Caco-2 (cell line): ENCODE measurements at places on chromosomes 3 and 15.

DNA sequence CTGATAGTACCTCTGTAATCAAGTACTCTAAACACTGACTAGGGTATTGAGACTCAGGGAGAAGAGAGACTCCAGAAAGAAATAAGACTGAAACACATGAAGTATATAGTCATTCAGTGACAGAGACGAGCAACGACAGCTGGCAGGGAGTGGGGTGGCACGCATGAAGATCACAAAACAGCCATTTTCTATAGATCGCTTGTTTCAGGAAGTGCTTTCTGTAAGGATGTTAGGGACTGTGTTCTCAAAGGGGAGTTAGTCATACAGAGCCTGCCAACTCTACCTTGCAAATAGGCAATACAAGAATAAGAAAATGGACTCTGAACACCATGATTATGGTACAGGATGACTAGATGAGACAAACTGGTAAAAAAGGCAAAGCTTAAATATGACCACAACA lies 139.5 kb downstream of the TBL1XR1 start:
- no peaks in the 10 kb centered on the region for H3K36me3 ChIP-seq
- no peaks in the 10 kb centered on the region for H3K27me3 ChIP-seq
- no peak overlapping the region for H3K27ac ChIP-seq
- DNase-seq = no peak
- H3K4me1 ChIP-seq = no peaks in the 10 kb centered on the region

DNA sequence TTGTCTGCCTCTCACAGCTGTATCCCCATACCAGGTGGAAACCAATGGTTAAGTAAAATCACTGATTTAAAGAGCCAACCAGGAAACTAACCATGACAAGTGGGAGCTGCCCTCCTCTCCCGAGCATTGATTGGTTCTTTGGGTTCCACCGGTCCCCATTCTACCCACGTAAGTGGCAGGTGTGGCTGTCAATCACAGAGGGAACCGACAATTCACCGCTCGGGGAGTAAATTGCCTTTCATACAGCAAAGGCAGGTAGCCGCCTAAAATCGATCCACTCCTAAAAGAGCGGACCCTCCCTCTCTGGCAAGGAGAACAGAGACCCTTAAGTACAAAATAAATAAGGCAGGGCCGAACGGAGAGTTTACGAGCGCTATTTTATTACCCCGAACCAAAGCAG lies 1.2 kb downstream of the ERC2 start:
- H3K27ac ChIP-seq = no peak overlapping the region
- H3K36me3 ChIP-seq = no peaks in the 10 kb centered on the region
- H3K4me3 ChIP-seq = peak overlapping the region; percentile 52
- no peaks in the 10 kb centered on the region for H3K27me3 ChIP-seq
- DNase-seq = peak; percentile 91
- no peaks in the 10 kb centered on the region for H3K4me1 ChIP-seq

GRCh38 chr3:125310623-125311081 lies 64.5 kb downstream of the ZNF148 start:
- no peak for DNase-seq
- no peaks in the 10 kb centered on the region for H3K4me1 ChIP-seq
- H3K27ac ChIP-seq = no peak overlapping the region
- H3K27me3 ChIP-seq = no peaks in the 10 kb centered on the region

GRCh38 chr3:118801899-118802298 lies 232.7 kb downstream of the IGSF11 start:
- H3K36me3 ChIP-seq = no peaks in the 10 kb centered on the region
- H3K4me1 ChIP-seq = no peaks in the 10 kb centered on the region
- H3K27ac ChIP-seq = no peak overlapping the region

DNA sequence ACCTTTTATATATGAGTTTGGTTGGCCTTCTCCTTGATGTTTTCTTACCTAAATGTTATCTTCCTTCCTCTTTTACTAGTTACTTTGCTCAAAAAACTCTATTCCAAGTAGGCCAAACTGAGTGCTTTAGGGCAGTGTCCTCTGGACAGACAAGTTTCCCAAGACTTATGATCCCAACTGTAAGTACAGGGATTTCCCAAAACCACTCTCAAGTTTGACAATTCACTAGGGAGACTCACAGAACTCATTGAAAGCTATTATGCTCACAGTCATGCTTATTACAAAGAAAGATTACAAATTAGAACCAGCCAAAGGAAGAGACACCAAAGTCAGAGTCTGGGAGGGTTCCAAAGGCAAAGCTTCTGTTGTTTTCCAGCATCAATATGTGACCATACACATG lies 534.2 kb upstream of the ALCAM start:
- no peak overlapping the region for H3K4me3 ChIP-seq
- H3K27ac ChIP-seq = no peak overlapping the region
- H3K36me3 ChIP-seq = no peaks in the 10 kb centered on the region
- H3K27me3 ChIP-seq = no peaks in the 10 kb centered on the region
- H3K4me1 ChIP-seq = no peaks in the 10 kb centered on the region
- DNase-seq = no peak

DNA sequence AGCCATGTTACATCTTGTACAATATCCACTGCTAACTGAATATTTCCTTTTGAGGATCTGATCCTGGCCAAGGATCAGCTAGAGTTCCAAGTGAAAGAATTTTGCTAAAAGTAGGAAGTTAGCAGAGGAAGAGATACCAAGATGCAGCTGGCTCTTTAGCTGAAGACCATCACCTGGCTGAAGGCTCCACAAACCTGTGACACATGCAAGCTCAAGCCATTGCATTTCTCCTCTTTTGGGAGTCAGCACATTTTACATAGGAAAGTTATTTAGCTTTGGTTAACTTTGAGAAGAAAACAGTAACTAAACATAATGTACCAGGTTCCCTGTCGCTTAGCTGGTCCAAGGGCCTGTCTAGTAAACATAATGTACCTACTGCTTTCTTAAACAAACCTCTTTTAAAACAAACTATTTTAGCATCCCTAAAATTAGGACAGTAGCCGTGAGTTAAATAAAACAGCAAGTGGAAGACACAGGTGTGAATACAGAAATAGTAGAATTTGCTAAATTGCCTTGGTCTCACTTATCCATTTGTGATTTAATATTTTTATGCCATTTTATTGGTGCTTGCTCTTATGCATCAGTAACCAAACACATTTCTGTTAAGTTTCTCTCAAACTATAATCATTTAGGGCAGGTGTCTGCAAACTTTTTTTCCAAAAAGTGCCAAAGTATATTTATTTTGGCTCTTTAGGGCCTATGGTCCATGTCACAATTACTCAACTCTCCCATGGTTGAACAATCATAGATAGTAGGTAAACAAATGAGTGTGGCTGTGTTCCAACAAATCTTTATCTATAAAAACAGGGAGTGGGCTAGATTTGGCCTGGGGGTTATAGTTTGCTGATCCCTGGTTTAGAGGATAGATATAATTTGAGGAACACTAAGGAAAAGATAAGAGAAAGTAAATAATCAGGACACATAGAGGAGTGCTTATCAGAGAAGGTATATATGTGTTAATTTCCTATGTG lies 11.2 kb downstream of the GCSAM start:
- no peaks in the 10 kb centered on the region for H3K27me3 ChIP-seq
- peaks cover 18% of the 10 kb centered on the region for H3K4me1 ChIP-seq
- no peak overlapping the region for H3K4me3 ChIP-seq

- DNase-seq = peak; percentile 57
- H3K27ac ChIP-seq = no peak overlapping the region
- H3K36me3 ChIP-seq = no peaks in the 10 kb centered on the region
- H3K4me3 ChIP-seq = no peak overlapping the region
- no peaks in the 10 kb centered on the region for H3K27me3 ChIP-seq
- H3K4me1 ChIP-seq = peaks cover 10% of the 10 kb centered on the region; the same call in 1 of the 2 replicates
Measured at GRCh38 chr15:40320931-40321371, 2.5 kb upstream of the INAFM2 start.

- peak; percentile 89 for DNase-seq
- peak overlapping the region; percentile 35 for H3K4me3 ChIP-seq
- H3K27ac ChIP-seq = peak overlapping the region; percentile 87
- no peaks in the 10 kb centered on the region for H3K36me3 ChIP-seq
- no peaks in the 10 kb centered on the region for H3K27me3 ChIP-seq
Measured at GRCh38 chr3:193744048-193744821, 151.2 kb downstream of the OPA1 start.

DNA sequence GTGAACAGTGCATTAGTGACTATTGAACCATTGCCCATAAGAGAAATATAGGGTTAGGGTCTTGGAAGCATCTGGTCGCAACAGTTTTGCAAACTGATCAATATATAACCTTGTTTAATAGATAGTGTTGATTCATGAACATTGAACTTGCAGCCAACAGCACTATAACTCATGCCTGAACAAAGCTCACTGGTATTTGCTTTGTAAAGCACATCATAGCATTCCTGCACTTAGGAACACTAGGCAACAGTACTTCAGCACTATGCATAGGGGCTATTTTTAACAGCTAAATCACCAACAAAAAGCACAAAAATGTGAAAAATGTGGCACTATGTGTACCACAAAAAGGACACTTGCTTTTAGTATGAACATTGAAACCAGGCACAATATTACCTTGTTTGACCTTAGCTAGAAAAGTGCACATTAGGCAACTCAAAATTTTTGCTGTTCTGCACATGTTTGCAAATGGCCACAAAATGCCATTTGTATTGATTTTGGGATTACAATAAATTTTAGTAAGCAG lies 68.0 kb downstream of the OXNAD1 start:
- H3K4me1 ChIP-seq = peaks cover 16% of the 10 kb centered on the region; the same call in 1 of the 2 replicates
- H3K27ac ChIP-seq = no peak overlapping the region
- peaks cover 2% of the 10 kb centered on the region; the same call in 1 of the 2 replicates for H3K36me3 ChIP-seq
- no peak overlapping the region for H3K4me3 ChIP-seq

- peaks cover 27% of the 10 kb centered on the region for H3K4me1 ChIP-seq
- no peaks in the 10 kb centered on the region for H3K27me3 ChIP-seq
- H3K4me3 ChIP-seq = no peak overlapping the region
- H3K27ac ChIP-seq = no peak overlapping the region
Measured at GRCh38 chr3:126530171-126531050, 6.5 kb downstream of the CHST13 start.

DNA sequence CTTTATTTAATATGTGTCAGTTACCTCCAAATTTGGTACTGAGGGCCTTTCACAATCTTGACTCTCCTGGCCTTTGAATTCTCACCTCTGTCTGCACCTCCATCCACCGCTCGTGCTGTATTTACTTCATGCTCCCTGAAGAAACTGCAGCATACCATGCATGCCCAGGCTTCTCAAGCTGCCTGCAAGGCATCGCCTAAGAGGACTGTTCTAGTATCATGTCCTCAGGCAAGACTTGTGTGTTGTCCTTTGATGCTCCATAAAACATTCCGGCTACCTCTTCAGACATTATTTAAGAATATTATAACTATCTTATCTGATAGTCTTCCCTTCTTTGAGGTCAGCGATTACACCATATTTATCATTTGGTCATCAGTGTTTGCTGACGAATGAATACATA lies 682.5 kb downstream of the NR2F2 start:
- no peaks in the 10 kb centered on the region for H3K27me3 ChIP-seq
- H3K4me3 ChIP-seq = no peak overlapping the region
- peaks cover 27% of the 10 kb centered on the region for H3K4me1 ChIP-seq
- peak; percentile 76 for DNase-seq
- no peak overlapping the region for H3K27ac ChIP-seq

DNA sequence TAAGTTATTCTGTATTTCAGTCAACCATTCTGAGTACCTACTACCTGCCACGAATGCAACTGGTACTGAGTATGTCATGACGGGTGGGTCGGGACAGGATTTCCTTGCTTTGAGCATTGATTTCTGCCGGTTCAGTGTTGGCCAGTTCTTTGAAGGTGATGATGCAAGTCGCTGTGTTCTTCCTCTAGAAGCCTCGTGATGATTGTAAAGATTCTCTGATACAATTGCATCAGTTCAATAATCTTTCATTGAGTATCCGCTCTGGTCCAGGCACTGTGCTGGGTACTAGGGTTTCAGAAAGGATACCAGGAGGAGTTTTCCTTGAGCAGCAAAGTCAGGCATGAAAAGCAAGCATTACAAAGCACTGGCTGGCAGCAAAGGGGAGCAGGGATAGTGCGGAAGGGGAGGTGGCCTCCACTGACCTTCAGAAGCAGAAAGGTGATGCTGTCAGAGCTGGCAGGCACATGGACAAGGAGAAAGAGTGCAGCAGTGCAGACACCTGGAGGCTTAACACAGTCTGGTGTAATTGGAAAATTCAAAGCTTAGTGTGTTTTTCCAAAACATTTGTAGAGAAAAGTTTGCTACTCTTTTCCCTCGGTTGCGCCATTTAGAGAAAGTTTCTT lies 100.1 kb downstream of the RPL39L start:
- H3K36me3 ChIP-seq = peaks cover 2% of the 10 kb centered on the region
- peak overlapping the region; percentile 30 for H3K4me3 ChIP-seq
- no peak for DNase-seq
- no peaks in the 10 kb centered on the region for H3K27me3 ChIP-seq

GRCh38 chr3:145248928-145249327 lies 912.1 kb downstream of the PLOD2 start:
- H3K4me3 ChIP-seq = no peak overlapping the region
- no peak overlapping the region for H3K27ac ChIP-seq
- H3K27me3 ChIP-seq = no peaks in the 10 kb centered on the region
- no peaks in the 10 kb centered on the region for H3K36me3 ChIP-seq
- H3K4me1 ChIP-seq = no peaks in the 10 kb centered on the region

GRCh38 chr3:132682201-132682600 lies 22.1 kb downstream of the UBA5 start:
- no peaks in the 10 kb centered on the region for H3K4me1 ChIP-seq
- H3K36me3 ChIP-seq = no peaks in the 10 kb centered on the region; the same call in 1 of the 2 replicates
- H3K27me3 ChIP-seq = no peaks in the 10 kb centered on the region
- no peak overlapping the region for H3K4me3 ChIP-seq
- no peak overlapping the region for H3K27ac ChIP-seq
- no peak for DNase-seq

- H3K27me3 ChIP-seq = no peaks in the 10 kb centered on the region
- H3K4me3 ChIP-seq = no peak overlapping the region
- H3K27ac ChIP-seq = no peak overlapping the region
- no peaks in the 10 kb centered on the region for H3K36me3 ChIP-seq
Measured at GRCh38 chr3:13149330-13150108, 76.3 kb upstream of the IQSEC1 start.

DNA sequence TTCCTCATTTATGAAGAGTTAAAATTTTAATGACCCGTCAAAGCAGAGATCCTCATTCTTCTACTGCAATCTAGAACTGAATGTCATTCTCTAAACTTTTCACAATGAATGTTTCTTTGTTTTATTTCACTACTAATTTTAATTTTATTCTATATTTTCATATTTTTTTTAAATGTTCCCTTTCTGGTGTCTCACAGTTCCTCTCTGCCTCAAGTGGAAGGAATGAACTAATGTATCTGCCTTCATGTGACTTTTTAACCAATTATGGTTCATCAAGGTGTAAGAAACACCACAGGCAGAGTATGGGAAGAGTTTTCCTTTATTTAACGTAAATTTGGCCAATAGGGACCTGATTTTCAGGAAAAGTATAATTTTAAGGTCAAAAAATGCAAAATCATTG lies 441.7 kb downstream of the EPHA6 start:
- no peak overlapping the region for H3K4me3 ChIP-seq
- peak; percentile 9 for DNase-seq
- no peak overlapping the region for H3K27ac ChIP-seq
- no peaks in the 10 kb centered on the region for H3K4me1 ChIP-seq
- H3K36me3 ChIP-seq = no peaks in the 10 kb centered on the region
